NCI-H1048 (cell line): ENCODE measurements at places on chromosomes 1 and 21.

GRCh38 chr1:65176056-65176450 is 28.1 kb downstream of the AK4 start:
- no peak for DNase-seq

DNA sequence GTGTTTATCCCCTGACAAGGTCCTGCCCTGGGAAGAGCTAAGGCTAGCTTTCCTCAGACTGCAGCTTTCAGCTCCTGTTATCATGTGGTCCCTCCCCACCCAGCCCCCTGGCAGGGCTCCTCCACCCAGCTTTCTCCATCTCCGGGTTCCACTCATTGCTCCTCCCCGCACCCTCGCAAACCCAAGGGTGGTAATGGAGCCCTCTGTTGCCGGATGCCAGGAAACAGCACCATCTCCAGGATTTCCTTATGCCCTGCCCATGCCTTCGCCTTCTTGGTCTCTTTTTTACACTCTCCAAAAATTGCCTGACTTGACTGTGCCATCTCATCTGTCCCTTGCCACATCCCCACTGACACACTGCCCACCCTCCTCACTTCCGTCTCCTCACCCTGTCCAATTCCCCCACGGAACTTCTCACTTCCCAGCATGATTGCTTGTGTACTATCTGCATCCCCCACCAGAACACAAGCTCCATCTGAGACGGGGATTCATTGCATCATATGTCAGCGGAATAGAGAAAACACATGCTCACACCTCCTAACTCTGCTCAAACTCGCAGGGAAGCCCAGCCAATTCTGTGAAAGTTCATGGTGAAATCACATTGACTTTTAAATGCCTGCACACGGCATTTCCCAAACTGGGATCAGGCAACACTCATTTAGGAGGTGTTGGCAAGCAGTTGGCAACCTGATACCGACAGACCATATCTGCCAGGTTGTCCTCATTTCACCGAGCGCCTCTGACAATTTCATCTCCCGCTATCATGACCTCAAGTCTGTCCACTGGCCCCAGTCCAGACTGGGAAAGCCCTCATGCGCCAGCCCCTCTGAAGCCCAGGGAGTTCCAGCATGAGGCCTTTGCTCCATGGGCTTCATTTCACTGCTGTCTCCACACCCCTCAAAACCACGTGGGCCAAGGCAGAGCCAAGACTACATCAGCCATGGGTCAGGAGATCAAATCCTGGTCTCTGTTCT is 201.1 kb downstream of the MATN1 start:
- no peak for DNase-seq

- DNase-seq, result no peak
Measured at GRCh38 chr1:201116091-201116490, 3.9 kb upstream of the CACNA1S start.

DNA sequence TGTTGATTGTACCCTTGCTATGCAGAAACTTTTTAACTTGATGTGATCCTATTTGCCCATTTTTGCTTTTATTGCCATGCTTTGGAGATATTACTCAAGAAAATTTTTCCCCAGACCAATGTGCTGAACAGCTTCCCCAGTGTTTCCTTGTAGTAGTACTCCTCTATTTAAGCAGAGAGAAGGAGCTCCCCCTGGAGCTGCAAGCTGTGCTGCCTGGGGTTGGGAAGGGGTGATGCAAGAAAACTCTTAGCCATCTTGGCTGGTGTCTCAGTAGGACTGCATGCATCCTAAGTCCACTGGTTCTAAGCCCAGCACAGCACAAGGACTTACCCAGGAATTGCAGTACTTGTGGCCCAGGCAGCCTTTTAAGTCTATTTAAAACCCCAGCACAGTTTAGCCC is 121.6 kb downstream of the NTMT2 start:
- no peak for DNase-seq

DNA sequence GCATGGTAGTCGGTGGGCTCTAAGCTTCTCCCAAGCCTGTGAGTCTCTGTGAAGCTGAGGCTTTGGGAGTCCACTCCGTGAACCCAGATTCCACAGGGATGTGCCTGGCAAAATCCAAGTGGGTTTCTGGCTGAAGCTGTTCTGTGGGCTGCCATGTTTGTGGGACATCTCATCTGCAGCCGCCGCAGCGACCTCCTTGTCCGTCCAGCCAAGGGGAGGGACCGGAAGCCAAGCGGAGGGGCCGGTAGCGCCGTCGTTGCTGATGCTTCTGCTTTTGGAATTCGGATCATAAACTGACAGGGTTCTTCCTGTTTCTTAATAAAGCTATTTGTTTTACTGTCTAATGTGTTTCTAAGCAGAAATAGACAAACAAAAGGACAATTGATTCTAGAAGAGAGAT is 13.3 kb downstream of the KIF26B start:
- DNase-seq, result no peak

DNA sequence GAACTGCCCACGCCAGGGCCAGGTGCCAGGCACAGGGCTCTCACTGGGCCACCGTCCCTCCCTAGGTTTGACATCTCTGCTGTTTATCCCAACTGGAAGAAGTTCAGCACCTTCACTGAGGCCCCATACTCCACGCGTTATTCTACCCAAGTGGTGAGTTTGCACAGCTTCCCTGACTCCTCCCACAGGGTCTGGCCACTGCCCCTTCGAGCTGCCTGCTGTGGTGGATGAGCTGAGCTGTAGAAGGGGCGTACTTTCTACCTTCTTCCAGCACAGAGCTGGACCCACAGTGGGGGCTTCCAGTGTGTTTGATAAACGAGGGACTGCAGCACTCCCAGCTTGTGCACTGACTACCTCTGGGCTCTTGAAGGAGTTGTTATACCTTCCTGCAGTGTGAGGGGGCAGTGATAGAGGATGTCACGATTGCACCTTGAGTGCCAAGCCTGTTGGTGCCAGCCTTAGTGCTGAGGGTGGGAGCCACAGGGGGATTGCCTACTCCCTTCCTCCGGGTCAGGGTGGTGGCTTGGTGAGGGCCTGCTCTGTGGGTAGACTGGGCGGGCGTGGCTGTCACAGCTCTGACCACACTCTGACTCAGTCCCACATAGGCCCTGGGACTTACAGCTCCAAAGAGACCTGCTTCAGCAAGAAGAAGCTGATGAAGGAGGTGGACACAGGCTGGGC is 5.9 kb upstream of the TTC22 start:
- no peak for DNase-seq

DNA sequence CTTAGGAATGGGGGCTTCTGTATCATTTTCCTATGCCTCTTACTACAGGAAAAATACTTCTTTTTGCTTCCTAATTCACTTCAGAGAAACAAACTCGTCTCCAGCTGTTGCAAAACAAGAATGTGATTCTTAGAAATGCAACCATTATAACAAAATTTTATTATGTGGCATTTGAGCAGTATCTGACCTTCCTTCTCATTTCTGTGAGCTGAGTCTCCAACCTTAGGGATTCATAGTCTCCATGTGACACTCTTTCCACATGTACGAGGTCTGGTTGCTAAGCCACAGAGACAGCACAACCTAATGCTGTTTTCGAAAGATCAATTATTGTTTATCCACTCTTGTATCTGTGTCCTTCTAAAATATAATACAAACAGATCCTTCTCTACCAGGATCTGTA is 75.3 kb upstream of the RGS4 start:
- DNase-seq, result no peak

DNA sequence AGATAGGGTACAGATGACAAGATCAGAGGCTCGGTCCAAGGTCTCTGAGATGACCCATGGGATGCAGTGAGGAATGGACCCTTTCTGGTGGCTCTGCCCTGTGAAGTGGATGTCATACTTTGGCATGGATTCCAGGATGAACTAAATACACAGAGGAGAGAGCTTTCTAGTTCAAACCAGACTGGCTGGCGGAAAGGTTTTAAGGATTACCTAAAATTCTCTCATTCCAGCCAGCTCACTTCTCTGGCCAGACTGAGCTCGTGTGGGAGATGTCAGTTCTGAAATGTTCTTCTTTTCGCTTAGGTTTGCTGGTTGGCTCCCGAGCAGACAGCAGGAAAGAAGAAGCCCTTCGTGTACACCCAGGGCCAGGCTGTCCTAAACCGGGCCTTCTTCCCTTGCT is 6.2 kb downstream of the RNPEP start:
- no peak for DNase-seq

DNA sequence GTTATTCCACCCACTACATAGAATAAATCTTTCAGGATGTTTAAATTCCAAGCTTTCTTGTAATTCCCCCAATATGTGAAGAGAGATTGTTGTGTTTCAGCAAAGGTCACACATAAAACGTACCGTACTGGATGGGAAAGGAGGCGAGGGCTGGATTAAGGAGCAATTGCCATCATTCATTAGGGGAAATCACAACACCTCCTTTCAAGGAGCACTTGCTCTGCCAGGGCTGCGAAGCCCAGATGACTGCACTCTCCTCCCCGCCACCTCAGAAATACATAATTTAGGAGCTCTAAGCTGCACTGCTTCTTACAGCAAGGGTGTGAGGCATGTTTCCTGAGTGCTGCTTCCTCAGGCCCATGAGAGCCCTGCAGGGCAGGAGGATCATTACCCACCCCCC is 29.6 kb downstream of the MATN1 start:
- no peak for DNase-seq

DNA sequence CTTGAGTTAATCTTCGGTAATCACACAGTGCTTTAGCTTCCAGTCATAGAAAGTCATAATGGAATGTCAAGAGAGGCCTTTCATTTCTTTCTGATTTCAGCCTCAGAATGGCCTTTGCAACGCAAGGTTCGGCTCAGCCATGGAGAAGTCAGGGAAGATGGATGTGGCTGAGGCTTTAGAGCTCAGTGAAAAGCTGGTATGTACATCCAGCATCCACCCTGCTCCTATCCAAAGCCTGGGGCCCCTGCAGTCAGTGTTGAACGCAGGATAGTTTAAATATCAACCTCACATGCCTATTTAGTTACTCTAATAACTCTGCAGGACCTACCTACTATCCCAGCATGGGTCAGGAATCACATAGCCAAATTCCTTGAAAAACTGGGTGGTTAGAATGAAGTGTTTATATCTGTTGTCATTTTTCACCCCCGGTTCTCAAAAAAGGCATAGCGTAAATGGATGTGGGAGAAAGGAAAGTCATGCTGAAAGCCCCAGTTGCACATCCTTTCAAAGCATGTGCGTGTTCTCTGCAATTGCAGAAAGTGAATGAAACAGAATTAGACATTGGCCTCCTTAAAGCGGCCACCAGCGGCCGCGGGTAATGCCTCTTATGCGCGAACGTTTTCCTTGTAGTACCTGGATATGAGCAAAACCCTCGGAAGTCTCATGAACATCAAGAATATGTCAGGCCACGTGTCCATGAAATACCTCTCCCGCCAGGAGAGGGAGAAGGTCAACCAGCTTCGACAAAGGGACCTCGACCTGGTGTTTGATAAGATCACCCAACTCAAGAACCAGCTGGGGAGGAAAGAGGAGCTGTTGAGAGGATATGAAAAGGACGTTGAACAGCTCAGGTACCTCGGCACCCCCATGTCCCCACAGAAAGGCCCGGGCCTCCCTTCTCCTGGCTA is 28.8 kb upstream of the EFHD2 start:
- no peak for DNase-seq

- DNase-seq, result no peak
Measured at GRCh38 chr1:159753386-159753785, 27.4 kb upstream of the DUSP23 start.

- DNase-seq, result no peak
Measured at GRCh38 chr1:108819878-108820277, 37.0 kb downstream of the AKNAD1 start.
